ENCODE measurements at places on chromosomes 13 and 19.

- DNase-seq: no peak
Observed at GRCh38 chr19:6249296-6249695, 30.5 kb downstream of the MLLT1 start.

DNA sequence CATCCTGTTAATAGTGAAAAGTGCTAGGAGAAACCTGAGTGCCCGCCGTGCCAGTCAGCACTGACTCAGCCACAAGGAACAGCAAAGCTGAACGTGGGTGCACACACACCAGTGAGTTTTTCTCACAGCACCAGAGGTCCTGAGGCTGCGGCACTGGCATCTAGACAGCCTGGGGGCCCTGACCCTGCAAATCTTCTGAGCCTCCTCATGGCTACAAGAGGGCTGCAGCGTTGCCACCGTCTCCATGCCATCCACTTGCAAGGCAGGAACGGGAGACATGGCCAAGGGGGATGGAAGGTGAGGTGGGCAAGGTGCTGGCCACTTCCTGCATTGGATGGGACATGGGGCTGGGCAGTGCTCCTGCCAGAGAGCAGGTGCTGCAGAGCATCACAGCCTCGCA, 211.2 kb upstream of the SOX1 start:
- no peak for DNase-seq

DNA sequence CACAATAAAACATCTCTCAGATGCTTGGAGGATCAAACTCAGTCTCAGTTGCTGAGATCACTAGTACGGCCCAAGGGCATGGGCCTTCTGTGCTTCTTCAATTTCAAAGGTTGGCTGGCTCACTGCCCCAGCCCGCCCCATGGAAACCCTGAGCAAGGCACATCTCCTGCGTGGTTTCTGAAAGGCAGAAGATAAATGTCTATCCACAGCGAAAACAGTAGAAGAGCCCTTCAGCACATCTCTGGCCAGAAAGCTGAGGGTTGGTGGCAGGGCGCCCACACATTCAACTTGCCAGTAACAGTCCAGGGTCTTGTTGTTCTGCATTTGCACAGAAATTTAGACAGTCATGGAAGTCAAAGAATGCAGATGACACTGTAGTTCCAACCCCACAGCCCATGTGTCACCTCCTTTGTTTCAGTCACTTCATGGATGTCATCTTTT, 24.0 kb upstream of the KATNAL1 start:
- DNase-seq: no peak

DNA sequence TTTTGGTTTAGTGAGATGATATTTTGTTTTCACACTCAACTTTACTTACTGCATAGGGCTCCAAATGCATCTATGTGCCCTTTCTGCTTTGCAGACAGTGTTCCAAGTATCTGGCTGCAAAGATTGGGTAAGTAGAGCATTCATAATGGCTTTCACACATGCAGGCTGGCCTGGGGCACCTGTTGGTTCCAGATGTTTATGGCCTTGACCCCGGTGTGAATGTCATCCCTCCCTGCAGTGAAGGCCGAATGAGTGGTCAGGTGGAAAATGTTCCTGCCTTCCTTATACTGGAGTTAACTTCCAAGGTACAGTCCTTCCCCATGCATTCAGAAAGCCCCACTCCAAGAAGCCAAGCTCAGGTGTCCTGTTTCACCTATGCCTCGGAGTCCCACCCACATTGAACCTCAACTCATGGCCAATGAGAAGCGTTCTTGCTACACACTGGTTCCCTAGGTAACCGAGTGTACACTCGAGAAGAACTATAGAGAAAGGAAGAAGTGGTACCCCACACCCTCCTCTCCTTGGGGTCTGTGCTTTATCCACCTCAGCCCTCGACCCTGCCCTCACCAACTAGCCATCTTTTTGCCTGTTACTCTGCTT, 23.0 kb upstream of the ZNF536 start:
- DNase-seq: no peak

DNA sequence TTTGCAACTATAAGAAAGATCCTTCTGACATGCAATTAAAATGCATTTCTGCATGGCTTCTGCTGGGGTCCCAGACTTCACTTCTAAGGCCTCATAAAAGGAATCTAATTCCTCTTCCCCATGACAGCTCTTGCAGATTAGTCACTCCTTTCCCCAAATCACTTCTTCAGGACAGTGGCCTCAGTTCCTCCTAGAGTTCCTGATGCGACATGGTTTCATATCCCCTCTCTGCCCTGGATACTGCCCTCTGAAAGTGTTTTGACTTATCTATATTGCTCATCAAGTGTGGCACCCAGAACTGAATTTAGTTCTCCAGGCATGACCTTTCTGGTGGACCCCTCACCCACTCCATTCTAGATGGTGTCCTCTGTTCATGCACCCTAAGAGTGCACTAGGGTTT, 238.1 kb downstream of the FOXO1 start:
- DNase-seq: no peak

GRCh38 chr13:66128692-66129269, 1101.4 kb downstream of the PCDH9 start:
- no peak for DNase-seq

DNA sequence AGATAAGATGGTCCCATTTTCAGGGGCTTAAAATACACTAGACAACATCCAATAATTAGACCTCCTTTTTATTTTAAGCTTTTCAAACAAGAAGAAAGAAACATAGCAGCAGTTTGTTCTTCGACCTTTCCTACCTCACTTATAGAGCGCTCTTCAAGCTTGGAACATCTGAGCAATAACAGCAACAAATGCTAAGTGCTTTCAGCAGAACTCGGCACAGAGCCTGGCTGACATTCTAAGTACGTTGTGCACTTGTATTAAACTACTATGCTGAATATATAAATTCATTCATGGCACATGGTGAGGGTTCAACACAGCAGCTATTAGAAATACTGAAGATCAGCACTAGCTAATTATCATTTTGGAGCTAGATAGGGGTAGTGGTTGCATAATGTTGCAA, 256.1 kb upstream of the MAB21L1 start:
- no peak for DNase-seq

DNA sequence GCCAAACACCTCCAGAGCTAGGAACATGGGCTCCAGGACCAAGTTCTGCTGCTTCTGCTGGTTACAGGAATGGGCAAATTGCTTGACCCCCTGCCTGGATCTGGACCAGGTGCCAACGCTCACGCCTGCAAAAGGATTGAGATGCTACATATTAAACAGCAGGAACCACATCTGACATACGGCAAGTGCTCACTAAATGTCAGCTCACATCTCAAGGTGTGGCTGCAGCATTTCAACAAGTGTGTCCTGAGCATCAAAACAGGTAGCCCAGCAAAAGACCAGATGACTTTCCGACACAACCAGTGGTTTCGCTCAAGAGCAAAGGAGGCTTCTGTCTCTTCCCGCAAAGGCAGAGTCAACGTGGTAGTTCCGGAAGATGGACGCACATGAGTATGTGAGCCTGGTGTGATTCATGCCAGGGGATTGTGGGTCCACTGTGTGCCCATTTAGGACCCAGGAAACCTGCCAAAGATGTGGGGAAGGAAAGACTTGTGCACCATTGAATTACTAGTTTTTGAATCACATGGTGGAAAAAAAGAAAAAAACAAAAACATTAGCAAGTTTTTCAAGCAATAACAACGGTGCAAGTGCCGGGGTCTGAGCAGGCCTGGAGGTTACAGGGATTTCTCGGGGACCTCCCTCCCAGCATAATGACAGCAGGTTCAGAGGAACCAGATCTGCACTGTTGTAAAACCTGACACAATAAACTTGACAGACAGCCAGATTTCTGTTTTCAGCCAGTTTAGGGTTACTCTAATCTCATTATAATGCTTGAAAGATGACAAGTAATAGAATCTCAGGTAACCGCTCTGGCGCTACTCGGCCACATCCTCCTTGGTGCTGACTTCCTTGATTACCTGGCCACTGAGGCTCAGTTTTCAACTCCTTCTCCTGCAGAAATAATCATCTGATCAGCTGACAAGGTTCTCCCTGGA, 77.9 kb downstream of the SOX1 start:
- no peak for DNase-seq

DNA sequence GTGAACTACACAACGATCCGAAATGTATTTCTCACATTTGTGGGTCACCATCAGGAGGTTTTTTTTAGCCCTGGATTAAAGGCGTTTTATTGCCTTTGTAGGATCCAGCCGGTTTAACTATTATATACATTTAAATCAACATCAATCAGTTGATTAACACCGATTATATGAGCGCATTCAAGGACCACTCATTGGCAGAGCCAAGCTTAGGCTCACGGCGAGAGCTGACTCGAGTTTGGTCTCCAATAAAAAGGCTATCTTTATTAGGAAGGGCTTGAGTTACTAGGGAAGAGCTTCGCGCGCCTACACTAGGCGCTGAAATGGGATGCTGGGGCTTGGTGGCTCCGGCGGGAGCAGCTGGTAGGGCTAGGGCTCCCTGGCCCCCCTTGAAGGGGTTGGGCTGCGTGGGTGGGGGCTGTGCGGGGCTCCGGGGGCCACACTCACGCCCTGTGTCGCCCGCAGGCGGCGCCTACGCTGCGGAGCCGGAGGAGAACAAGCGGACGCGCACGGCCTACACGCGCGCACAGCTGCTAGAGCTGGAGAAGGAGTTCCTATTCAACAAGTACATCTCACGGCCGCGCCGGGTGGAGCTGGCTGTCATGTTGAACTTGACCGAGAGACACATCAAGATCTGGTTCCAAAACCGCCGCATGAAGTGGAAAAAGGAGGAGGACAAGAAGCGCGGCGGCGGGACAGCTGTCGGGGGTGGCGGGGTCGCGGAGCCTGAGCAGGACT, 4.2 kb downstream of the PDX1 start:
- DNase-seq: no peak

DNA sequence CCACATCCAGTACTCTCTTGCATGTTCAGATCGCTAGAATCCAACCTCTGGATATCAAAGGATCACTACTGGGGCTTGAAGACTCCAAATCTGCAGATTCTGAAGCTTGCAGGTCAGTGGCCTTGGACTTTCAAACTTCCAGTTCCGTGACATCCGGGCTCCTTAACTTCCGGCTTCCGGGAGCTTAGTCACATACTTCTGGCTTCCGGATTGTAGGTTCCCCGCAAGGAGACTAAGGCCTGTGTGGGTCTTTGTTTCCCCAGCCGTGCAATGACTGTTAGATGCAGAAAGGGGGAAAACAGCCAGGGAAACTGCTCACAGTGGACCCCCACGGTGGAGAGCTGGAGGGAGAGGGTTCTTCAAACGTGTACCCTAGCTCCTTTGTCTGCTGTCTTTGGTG, 41.4 kb downstream of the ZNF333 start:
- no peak for DNase-seq

- peak; percentile 93 for DNase-seq
Observed at GRCh38 chr19:7535047-7535997, at the start of gene PNPLA6. Gene PNPLA6 (plus strand): TSS chr19:7535717. CDS start chr19:7535789, 72 bp downstream.
